ENCODE measurements at places on chromosomes 16 and 17. TPM values are rescaled to one million over a fixed set of nuclear protein-coding genes. Genes with fewer than 3 reads are reported as not detected.

Gene FADS6
- total RNA-seq: not detected

Gene VAT1L
- 6.4 TPM for total RNA-seq

Gene CACNB1
- total RNA-seq: 6.6 TPM

Gene SIRT7
- 33.2 TPM for total RNA-seq

All from glomerular endothelial cell (primary cell).